T-cell (primary cell): ENCODE measurements at places on chromosomes 7 and 10.

GRCh38 chr10:129725482-129725881 lies 238.6 kb downstream of the EBF3 start:
- no peak for DNase-seq

GRCh38 chr7:15005672-15006071 lies 103.1 kb upstream of the DGKB start:
- no peak for DNase-seq

GRCh38 chr7:131737746-131738465 lies 181.5 kb upstream of the PODXL start:
- no peak for DNase-seq

GRCh38 chr10:5163487-5163886 lies 21.5 kb downstream of the AKR1C8 start:
- DNase-seq = no peak

DNA sequence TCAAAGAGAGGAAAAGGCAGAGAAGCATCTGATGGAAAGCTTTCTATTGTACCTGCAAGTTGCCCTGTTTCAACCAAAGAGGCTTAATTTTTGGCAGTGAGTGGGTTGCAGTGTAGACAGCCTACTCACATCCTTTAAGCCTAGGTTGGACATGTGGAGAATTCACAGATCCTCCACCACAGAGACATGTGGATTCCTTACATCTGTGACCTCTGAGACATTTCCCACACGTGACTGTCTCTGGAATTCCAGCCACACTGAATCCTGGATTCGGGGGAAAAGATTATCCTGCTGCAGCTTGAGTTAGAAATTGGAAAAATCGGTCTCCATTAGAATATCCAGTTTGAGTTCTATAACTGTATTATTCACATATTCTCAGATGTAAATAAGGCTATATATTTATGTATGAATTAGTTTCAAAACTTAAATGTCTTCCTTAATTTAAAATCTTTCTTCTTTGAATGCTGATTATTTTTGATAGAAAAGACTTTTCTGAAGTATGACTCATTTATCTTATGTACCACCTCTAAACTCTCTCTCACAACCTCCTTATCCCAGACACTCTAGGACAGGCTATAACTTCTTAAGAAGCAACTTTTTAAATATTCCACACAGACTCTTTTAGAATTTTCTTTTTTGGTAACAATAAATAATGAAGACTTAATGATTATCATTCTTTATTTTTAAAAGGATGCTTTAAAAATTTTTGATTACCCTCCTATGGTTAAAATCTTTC lies 123.3 kb downstream of the TWIST1 start:
- no peak for DNase-seq

- DNase-seq = no peak
Measured at GRCh38 chr7:46428295-46428694, 507.2 kb upstream of the IGFBP3 start.

GRCh38 chr7:98038731-98039130 lies 48.7 kb upstream of the OCM2 start:
- no peak for DNase-seq

DNA sequence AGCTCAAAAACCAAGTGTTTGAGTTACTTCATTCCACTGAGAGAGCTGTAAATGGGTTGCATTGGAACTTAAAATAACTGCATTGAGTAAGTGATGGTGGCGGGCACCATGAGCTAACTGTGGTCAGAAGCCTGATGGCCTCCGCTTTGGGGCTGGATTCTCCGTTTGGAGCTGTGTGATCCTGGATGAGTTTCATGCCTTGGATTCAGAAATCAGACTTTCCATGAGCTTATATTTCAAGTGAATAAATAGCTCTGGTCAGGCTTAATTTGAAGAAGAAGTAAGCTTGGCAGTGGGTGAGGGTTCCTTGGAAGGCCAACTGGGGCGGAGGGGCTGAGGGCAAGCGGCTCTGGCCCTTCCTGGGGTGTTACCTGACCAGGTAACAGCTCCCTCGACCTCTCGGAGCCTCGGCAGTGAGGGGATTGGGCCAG lies 5.6 kb downstream of the HTRA1 start:
- DNase-seq = no peak

DNA sequence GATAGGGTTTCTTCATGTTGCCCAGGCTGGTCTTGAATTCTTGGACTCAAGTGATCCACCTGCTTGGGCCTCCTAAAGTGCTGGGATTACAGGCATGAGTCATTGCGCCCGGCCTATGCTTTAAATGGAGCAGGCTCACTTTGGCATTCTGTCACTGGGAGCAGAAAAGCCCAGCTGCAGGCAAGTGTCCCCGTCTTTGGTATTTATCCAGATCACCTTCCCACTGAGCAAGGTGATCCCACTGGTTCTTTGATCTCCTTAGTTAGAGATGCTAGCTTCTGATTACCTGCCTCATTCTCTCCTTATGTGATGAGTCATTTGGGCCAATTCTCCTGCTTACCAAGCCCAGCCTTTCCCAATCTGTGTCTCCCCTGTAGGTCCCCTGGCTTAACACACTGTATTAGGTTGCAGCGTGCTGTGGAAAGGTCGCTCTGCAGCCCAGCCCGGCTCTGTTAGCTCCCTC lies 39.3 kb downstream of the SPDYE5 start:
- DNase-seq = no peak

DNA sequence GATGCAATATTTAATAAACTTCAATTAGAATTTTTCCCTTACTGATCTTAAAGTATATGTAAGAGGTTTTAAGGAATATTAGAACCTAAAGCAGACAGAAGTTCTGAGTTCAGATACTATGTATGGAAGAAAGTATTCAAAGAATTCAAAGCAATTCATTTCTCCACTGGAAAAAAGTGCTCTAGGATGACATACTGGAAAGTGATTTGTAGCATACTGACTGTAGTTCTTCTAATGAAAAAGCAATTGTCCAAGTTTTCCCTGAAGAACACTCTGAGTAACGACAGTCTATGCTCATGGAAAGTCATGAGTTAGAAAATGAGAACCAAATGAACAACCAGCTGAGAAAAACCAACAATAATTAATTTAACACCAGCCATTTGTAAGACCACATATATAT lies 180.8 kb upstream of the SLC26A5 start:
- no peak for DNase-seq

GRCh38 chr7:91021956-91022355 lies 242.3 kb upstream of the FZD1 start:
- no peak for DNase-seq
